ENCODE measurements at places on chromosomes 5 and 9.
A peak's percentile ranks its signal among the peaks of the same experiment; 100 is the strongest.

DNA sequence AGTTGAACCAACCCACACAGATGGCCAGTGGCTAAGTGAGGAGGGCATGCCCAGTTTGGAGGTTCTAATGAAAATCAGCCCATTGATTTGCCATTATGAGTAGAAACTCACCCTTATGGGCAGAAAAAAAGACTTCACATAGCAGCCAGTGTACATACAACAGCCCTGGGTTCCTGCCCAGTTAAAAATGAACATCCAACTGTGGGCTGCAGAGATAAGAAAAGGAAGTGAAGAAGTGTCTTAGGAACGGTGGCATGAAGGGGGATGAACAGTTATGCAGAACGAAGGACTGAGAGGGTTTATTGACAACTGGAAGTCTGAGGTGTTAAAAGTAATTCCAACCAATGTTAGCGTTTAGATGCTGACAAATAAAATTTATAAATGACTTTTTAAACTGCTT, 118.4 kb downstream of the MARCHF3 start:
- no peak for DNase-seq

DNA sequence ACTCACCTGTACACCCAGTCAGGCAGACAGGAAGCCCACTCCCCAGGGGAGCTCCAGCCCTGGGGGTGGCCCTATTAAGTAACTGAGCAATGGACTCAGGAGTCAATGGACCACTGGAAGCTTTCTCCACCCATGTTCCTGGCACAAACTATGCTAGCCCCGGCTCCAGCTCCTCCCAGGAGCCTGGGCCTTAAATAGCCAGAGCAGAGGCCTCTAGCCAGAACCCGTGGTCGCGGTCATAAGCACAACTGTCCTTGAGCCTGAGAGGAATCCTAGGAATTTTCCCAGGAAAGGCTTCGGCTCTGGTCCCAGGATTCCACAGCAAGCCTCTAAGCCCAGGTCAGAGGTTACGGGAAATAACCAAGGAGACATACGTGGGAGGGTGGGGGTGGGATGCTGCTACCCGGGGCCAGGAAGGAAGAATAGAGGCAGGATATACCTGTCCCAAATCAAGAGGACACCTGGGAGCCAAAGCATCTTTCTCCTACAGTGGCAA, 5.5 kb downstream of the SEPTIN8 start:
- DNase-seq: peak; percentile 35

- peak; percentile 48 for DNase-seq
These were observed 27.7 kb downstream of the AUH start for GRCh38 chr9:91334053-91334452.

GRCh38 chr9:26163931-26164330, 485.7 kb upstream of the TUSC1 start:
- DNase-seq: no peak

GRCh38 chr9:103992938-103993579, 101.0 kb upstream of the SMC2 start:
- no peak for DNase-seq

DNA sequence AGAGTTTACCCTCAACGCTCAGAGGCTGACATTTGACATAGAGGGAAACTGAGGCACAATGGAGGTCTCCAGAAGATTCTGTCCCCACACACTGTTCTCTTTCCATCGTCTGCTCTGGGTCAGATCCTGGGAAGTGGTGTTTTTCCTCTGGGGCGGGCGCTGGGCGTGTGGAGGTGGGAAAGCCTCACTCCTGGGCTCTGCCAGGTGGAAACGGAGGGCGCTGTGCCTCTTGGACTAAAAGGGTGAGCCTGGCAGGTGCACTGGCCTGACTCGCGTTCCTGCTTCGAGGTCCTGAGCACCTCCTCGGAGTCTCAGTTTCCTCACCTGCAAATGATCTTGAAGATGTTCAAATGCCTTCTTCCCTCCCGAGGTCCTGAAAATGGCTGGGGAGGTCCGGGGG, 25.7 kb upstream of the FCN1 start:
- DNase-seq: no peak

DNA sequence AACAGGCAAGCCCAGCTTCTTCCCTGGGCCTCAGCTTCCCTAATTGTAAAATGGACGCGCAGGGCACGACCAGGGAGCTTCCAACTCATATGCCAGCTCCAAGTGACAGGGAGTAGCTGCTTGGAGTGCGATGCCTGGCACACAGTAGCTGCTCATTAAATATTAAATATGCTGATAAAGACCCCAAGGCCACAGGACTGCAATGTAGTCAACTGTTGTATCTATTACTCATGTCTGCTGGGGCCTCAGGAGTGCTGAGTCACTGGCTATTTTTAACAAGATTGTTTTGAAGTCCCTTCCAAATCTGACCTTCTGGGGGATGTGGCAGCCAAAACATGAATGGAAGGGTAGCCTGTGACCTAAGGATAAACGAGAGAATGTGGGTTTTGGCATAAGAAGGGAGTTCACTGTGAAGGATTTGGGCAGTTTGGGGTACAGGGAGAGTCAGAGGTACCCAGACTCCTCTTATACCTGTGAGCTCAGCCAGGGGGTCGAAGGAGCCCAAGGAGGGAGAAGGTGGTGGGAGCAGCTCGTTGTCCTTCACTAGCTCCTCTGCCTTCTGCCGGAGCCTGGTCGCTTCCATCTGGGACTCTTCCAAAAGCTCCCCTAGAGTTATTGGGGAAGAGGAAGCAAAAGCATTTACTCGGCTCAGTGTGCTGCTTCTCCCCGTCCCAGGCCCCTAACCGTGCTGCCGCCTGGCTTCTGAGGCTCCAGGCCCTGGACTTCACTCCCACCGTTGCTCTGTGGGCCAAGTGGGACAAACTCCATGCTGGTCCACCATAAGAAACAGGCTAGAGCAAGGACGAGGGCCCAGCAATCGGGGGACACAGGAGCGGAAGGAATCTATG, 17.5 kb downstream of the TNIP1 start:
- no peak for DNase-seq

- DNase-seq: peak; percentile 23
These were observed 55.7 kb upstream of the NIPBL start for GRCh38 chr5:36820900-36821299.

DNA sequence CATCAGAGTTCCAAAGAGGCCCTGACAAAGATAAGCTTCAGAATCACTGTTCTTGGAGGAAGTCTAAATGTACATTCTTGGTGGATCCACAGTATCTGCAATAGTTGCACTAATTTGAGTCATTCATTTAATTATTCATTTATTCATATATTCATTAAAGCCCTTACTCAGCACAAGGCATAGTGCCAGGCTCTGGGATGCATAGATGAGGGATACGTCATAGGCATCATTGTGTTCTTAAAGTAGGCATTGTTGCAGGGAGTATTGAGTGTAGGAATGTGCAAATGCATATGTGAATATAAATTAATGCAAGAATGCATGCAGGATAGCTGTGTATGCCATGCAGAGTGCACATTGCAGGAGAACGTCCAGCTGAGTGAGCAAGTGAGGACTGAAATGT, 100.7 kb downstream of the DRD1 start:
- DNase-seq: no peak

- DNase-seq: peak; percentile 43
These were observed 532.6 kb downstream of the CSNK1G3 start for GRCh38 chr5:124044613-124045012.

GRCh38 chr9:133396952-133397351, 20.8 kb downstream of the STKLD1 start:
- peak; percentile 53 for DNase-seq

- DNase-seq: no peak
These were observed 1.7 kb upstream of the ACSL6 start for GRCh38 chr5:132013006-132013689.

- DNase-seq: peak; percentile 92
These were observed 93.3 kb upstream of the SLC44A1 start for GRCh38 chr9:105150991-105151685.

GRCh38 chr5:57938174-57938557, 455.6 kb upstream of the ACTBL2 start:
- peak; percentile 37 for DNase-seq

DNA sequence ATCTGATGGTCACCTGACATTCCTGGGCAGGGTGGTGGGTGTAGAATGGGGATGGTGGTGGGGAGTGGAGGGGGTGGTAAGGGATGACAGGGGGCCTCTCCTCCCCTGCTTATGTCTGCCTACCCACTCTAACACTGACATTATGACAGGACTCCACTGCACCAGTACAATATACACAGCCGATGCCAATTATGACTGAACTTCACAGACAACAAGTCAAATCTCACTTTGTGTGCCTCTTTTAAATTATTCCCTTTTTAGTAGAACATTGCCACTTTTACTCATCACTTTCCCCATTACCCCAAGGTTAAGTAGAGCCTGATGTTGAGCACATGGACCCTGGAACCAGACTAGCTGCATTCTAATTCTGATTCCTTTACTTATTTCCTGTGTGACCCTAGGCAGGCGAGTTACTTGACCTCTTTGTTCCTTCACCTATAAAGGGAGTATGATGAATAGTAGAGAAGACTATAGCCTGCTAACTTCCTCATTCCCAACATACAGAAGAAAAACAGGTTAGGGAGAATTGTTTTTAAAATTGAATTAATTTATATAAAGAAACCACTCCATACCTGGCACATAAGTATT, 464.7 kb downstream of the DMRT2 start:
- DNase-seq: no peak

DNA sequence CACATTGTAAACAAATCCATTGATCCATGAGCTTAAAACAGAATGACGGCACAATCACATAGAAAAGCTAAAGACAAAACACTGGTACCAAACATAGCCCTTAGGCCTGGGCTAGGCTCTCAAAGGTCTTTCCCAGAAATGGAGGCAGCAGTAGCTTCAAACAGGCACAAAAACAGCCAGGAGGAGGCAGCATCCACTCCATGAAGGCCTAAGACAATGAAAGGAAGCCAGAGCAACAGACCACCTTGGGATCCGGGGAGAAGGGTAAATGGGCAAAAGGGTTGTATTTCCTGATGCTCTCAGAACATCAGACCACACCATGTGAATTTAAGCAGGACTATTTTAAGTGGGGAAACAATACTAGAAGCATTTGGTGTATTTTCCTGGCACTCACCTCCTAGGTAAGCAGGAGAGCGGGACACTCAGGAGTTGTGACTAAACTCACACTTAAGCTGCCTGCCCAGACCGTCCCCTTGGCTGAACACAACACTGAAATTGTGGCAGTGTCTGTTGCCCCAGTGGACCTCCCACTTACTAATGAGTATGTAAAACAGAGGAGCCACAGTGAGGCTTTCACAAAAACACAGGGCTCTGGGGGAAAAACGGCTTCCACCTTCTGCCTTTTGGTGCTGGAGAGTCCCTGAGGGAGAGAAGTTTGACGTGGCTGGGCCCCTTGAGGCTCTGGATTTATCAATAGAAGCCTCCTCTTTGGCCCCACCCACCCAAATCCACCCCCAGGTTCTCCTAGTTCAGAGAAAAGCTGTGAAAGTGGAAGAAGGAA, 11.9 kb downstream of the GNPDA1 start:
- peak; percentile 35 for DNase-seq

DNA sequence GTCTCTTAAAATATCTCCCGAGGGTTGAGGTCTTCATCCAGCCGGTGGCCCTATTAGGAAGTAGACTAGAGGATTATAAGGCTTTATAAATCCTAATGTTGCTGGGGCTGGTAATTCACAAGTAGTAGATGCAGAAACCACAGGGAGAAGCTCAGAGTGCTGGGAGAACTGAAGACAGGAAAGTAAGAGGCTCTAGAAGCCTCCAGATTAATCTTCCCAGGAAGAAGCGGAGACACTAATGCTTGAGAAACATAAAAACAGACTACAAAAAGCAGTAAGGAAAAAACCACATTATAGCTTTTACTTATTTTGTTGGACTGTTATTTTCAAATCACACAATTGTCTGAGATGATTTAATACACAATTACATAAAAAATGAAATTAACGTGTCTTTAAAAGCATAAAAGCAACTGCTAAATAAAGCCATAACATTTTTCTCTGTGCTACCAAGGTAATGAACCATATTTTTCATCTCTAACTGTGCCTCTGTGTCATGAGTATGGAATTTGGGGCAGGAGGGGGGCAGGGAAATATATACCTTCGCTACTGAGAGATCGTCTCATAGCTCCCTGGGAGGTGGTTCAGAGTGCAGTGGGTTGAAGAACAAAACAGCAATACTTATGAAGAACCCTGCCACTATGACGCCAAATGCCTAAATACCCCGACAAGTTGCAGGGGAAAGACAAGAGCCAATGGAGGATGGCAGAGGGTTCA, 806.2 kb upstream of the WWC1 start:
- DNase-seq: no peak

DNA sequence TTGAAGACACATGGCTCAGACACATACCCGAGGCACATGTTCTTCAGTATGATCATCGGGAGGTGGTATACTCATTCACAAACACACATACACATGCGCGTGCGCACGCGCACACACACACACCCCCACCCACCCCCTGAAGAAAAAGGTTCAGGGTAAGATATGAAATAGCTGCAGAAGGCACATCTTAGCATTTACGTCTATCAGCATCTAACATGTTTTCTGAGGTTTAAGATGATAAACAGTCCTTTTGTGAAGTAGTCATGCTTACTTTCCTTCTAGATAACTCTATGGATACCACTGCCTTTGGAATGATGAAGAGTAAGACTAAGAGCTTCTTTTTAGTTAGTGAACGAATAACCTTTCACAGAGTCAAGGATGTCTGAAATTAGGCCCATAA, 105.1 kb upstream of the GNA14 start:
- DNase-seq: no peak

DNA sequence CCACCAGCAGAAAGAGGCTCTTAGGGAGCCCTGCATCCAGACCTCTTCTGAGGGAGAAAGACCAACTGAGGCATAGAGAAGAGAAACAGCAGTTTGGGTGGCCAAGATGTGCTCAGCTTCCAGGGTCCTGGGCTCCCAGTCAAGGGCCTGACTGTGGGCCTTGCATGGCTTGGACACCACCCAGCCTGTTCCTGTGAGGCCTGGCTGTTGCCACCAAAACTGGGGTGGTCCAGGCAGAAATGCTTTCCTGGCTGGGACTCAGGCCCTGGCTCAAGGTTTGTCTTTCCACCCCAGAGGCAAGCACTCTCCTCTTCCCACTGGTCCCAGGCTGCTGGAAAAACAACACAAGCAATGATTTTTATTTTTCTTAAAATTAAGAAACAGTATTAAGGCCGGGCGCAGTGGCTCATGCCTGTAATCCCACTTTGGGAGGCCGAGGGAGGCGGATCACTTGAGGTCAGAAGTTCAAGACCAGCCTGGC, 13.3 kb downstream of the MYOZ3 start:
- no peak for DNase-seq

DNA sequence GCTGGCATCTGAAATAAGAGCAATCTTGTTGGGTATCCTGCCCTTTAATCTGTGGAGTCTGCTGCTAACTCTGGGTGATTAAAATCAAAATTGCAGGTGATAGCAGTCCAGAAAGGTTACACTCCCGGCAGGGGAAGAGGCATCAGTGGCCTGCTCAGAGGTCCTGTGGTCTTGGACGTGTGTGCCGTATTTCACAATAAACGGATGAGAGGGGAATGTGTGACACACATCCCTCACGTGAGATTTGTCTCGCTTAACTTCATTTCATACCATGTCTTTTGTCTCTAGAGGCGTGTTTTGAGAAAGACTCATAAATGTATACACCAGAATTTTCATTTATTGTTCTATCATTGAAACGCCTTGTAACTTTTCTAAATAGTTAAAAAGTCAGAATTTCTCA, 36.6 kb downstream of the FAM240B start:
- no peak for DNase-seq

Data from NCI-H69 (cell line).